ENCODE measurements at places on chromosomes 11 and 22. TPM values are rescaled to one million over a fixed set of nuclear protein-coding genes. Genes with fewer than 3 reads are reported as not detected.

The C22orf15 gene
- 0.18 TPM for total RNA-seq

GRCh38 chr11:41003339-41004282, 455.8 kb downstream of the LRRC4C start:
- no peak for DNase-seq

The PIWIL4 gene
- total RNA-seq, result 3.7 TPM

The CASP5 gene
- not detected for total RNA-seq

- DNase-seq, result peak; percentile 4
Observed at GRCh38 chr22:32319861-32320406, 37.7 kb upstream of the RFPL3 start.

DNA sequence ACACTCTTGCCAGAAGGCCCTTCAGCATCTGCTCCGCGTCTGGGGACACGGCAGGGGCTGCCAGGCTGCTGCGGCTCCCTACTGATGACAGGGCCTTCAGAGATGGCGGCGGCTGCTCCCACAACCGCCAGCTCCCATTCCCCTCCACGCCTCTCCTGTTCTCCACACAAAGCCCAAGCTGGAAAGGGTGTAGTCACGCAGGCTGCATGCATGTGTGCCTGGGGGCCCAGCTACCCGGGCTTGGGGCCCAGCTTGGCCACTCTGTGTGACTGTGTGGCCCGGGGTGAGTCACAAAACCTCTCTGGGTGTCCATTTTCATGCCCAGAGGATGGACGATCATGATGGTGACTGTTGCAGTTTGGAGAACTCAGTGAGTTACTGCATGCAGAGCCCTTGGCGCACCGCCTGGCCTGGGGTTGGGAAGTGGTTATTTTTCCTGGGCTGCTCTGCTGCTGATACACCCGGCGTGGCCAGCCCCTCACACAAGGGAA, 31.7 kb upstream of the PARVB start:
- DNase-seq, result no peak

The GRAP2 gene
- total RNA-seq, result 7.9 TPM

The ANO9 gene
- 17.9 TPM for total RNA-seq

DNA sequence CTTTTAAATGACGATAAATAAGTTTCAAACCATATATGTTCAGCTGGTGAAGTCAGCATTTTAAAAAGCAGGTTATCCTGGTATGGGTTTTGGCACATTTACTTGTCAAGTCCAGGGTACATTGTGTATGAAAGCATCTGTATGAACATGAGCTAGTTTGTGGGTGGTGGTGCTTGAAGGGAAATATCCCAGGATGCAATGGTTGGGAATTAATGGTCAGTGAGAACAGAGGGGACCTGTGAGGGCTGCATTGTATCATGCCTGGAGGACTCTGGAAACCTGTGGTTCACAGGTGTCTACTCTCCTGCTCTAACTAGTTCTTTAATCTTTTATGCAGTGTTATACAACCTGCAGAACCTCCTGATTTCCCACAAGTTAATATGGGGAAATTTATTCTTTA, 5.8 kb downstream of the DEPDC7 start:
- no peak for DNase-seq

DNA sequence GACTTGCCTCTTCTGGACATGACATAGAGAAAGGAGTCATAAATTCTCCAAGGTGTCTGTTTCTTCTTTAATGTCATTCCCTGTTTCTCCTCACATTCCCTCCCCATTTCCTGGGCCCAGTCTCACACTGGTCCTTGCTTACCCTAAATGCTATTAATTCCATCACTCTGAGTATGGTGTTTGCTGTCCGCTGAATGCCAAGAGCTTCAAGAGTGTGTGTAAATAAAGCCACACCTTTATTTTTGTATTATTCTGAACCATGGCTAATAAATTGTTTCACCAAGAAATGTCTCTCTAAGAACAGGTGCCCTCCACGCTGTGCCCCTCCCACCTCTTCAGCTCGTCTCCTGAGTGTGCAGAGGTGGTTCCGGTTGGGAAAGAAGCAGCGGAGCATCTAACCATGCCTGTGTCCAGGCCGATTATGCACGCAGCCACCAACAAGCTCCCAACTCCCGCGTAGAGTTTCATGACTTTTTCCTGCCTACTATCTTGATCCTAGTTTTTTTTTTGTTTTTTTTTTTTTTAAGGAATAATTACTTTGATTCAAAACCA, 8.6 kb downstream of the TMEM121B start:
- DNase-seq, result no peak

GRCh38 chr22:48236261-48236660, 1473.8 kb downstream of the TBC1D22A start:
- no peak for DNase-seq

DNA sequence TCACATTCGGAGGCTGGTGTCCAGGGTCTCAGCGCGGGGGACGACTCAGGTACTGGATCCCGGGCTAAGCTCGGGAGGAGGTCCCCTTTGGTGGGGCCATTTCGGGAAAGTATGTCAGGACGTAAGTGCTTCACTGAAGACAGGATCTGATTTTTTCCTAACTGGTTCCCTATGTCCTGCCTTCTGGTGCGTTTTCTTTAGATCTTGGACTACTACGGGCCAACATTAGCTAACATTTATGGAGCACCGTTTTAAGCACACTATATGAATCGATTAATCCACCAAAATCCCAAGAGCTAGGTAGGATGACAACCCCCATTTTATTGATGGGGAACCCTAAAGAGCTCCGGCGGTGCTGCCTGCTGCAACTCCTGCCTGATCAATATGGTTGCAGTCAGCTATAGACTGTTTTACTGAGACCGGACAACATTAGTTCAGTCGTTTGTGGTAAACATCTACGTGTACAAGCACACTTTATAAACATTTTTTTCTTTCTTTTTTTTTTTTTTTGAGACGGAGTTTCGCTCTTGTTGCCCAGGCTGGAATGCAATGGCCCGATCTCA, 17.0 kb upstream of the WDR74 start:
- no peak for DNase-seq

The MOV10L1 gene
- total RNA-seq, result 0.26 TPM

- DNase-seq, result no peak
Observed at GRCh38 chr22:45227645-45228400, 12.9 kb downstream of the KIAA0930 start.

The DCDC1 gene
- 1.6 TPM for total RNA-seq

DNA sequence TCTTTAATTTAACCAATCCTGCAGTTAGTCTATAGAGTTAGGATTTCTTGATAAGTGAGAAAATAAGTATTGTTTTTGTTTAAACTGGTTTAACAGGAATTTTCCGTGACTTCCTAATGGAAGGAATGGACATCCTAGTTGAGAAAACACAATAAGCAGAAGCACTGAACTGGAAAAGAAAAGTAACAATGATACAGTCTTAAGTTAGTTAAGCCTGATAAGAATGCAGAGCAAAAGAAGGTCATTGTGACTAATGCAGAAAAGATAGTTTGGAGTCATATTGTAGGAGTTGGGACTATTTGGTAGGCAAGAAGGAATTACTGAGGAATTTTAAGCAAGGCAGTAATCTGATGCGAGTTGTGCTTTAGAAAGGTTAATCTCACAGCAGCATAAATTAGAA, 11.7 kb downstream of the RNF141 start:
- DNase-seq, result no peak

- no peak for DNase-seq
Observed at GRCh38 chr11:110835106-110835505, 122.9 kb upstream of the ARHGAP20 start.

- no peak for DNase-seq
Observed at GRCh38 chr11:113577356-113578032, 102.3 kb upstream of the DRD2 start.

The ROBO4 gene
- 16.8 TPM for total RNA-seq

The CCDC188 gene
- total RNA-seq, result 2.6 TPM

DNA sequence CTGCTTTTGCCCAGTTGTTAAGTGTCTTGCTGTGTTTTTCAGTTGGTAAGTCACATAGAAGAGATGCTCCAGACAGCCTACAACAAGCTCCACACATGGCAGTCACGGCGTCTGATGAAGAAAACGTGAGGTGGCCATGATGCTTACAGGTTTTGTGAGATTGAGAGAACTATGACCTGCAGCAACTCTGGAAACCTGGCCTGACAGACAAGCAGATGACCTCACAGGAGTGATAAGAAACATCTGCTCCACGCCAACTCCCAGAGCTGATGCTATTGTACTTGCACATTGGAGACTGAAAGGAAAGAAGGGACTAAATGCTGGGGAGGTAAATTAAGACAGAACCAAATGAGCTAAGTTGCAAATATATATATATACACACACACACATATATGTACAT, 28.6 kb upstream of the LDHA start:
- DNase-seq, result no peak

The BCO2 gene
- total RNA-seq, result 8.7 TPM

DNA sequence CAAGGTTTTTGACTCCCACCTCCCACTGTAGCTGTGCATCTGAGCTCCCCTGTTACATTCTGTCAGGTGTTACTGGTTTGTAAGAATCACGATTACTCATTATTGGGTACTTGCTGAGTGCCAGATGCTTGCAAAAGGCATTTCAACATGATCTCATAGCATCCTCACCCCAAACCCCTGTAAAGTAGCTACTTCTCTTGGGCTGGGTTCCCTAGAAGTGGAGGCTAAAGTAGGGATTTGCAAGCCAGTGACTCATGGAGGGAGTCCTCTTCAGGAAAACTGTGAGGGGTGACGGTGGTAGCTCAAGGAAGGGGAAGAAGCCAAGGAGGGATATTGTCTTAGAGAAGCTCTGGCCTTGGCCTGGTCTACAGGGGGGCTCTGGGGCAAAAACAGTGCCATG, 78.6 kb downstream of the TIMP3 start:
- DNase-seq, result no peak

DNA sequence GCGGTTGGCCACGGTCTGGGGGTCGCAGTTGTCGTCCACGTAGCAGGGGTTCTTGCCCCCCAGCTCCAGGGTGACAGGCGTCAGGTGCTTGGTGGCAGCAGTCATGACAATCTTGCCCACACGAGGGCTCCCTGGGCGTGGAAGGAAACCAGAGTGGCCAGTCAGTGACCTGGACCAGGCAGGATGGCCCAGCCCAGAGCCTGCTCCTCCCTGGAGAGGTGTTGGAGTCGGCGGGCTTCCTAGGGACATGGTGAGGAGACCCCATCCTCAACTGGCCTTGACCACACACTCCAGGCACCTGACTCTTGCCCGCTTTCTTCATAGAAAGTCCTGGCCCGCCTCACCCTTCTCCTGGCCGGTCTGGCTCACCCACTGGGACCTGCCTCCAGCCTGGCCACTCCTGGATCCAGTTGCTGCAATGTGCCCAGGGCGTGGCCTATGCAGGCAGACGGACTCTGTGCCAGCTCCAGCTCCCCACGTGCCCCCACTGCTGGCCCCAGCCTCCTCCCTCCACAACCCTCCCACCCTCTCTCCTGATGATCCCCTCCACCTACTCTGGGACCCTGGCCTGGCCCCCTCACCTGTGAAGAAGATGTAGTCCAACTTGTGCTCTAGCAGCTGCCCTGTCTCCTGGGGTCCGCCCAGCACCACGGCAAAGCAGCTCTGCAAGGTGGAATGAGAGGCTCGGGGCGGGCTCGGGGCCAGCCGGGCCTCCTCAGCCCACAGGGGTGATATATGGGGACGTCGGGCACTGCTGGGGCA, 8.7 kb downstream of the ALDH3B2 start:
- no peak for DNase-seq

DNA sequence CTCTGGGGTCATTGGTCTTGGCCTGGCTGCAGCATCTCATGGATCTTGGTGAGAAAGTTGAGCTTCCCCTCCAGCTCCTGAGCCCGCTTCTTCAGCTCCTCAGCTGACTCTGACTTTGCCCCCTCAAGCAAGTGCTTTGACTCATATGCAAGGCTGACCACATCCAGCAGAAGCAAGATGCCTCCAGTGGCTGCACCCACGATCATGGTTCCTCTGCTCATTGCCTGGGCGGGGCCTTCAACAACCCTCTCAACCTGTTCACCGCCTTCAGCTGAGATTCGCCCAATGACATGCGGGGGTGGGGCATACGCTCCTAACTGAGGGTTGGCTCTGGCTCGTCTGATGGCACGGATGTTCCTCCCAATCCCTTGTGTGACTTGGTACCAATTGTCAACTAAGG, 11.9 kb downstream of the APOL2 start:
- DNase-seq, result peak; percentile 37

DNA sequence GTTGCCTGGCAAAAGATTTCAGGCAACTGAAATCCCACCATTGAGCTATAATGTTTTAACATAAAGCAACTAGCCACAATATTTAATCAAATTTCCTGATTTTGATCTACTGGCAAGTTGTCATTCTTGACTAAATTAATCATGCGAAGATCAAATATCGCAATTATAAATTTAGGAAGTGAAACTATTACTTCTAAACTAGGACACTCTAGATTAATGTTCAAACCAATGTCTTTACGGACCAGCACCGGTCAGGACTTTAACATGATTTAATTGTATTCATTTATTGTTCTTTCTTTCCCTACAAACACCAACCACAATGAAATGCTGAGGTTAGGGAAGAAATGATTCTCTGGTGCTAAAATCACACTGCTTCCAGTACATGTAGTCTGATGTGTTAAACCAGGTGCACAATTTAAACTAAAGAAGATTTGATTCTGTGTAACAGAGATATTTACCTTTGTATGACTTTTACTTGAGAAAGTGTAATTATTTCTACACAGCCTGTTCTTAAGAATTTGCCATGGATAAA, 14.9 kb downstream of the GAS2 start:
- DNase-seq, result no peak

The MUS81 gene
- total RNA-seq, result 61.7 TPM

The DENND5A gene
- 75.0 TPM for total RNA-seq

- DNase-seq, result no peak
Observed at GRCh38 chr11:96222102-96222501, 120.9 kb downstream of the MAML2 start.

- no peak for DNase-seq
Observed at GRCh38 chr11:6350043-6350442, 29.7 kb upstream of the CAVIN3 start.

Measured in ureter (tissue), 1 donor.